ENCODE measurements at places on chromosomes 7 and 10. TPM values are rescaled to one million over a fixed set of nuclear protein-coding genes. Genes with fewer than 3 reads are reported as not detected.
A peak's percentile ranks its signal among the peaks of the same experiment; 100 is the strongest.

DNA sequence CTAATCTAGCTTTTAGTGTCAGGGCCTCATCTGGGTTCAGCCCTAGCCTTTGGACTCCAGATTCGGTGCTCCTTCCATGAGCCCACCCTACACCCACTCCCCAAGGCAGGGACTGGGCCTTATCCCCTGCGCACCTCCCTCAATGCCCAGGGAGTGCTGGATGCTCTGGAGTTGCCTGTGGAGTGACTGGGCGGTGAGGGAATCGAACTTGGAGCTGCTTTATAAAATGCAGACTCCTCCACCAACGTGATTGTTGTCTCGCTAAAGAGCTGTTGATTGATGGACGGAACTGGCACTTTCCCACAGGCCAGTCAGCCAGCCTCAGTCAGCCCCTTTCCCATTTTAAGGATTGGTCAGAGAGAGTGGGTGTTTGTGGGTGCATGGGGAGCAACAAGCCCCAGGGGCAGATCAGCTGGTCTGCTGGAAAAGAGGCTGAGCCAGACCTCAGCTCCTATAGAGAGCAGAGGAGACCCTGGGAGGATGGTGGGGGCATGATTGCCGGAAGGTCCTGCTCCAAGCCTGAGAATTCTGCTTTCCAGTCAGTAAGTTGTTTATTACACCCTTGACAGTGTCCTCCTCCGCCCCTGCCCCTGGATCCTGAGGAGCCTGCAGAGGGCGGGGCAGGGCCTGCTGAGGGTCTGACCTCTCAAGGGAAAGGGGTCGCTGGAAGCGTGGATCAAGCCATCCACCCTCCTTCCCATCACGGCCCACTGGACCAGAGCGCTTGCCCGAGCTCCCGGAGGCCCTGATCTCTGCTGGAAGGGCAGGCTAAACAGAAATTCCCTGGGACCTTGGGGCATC, 16.7 kb downstream of the UNC5B start:
- no peak for DNase-seq

- peak; percentile 55 for DNase-seq
Measured at GRCh38 chr7:12229046-12229445, 18.0 kb downstream of the TMEM106B start.

The GIMAP1 gene
- total RNA-seq: not detected

The WNT8B gene
- total RNA-seq: not detected

The OR2A1 gene
- 0.13 TPM for total RNA-seq
